Uterus (tissue), 4 donors: ENCODE measurements at places on chromosomes 7 and 10. TPM values are rescaled to one million over a fixed set of nuclear protein-coding genes. Genes with fewer than 3 reads are reported as not detected.

PPP1R17 gene
- not detected for total RNA-seq

EBLN1 gene
- 0.21 TPM for total RNA-seq

DNA sequence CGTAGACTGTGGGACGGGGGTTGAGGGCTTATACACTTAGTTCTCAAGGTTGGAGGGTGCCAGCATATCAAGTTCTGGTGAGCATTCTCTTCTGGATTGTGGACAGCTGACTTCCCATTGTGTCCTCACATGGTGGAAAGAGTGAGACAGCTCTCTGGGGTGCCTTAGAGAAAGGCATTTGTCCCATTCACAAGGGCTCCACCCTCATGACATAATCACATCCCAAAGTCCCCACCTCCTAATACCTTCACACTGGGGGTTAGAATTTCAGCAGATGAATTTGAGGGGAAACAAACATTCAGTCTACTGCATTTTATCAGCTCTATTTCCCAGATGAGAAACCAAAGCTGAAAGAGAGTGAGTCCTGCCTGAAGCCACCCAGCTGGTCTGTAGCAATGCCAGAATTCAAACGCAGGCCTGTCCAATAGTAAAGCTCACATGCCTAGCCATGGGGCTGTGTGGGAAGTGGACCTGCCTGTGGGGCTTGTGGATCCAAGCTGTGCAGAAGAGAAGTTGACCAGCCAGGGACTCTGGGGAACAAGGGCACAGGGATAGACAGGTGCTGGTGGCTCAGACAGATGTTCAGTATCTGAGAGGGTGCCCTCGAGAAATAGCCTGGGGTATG, 34.9 kb upstream of the LOXL4 start:
- DNase-seq: no peak

DNA sequence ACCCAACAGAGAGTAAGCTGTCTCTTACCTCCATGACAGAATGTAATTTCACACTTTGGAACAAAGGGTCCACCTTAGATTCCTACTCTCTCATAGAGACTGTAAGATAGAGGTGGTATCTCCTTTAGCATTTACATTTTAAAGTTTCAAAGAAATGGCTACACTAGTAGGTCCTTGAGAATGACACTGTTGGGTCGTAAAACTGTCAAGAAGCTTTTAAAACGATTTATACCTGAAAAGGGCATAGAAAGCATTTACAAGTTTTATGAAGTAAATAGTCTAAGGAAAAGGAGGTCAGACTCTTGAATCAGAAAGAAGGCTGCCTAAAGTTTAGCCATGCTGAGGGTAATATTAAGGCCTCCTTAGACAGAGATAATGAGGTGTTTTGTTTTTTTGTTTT, 1212.4 kb upstream of the PHF14 start:
- no peak for DNase-seq

- no peak for DNase-seq
Measured at GRCh38 chr7:125383324-125383723, 453.7 kb upstream of the POT1 start.

GRCh38 chr7:155750255-155751125, 61.8 kb downstream of the SHH start:
- DNase-seq: no peak
